Cerebellar nuclear complex (tissue), 1 donor: ENCODE measurements at places on chromosomes 7 and 10.

GRCh38 chr7:140005341-140005740 is 57.4 kb downstream of the PARP12 start:
- no peak for DNase-seq

DNA sequence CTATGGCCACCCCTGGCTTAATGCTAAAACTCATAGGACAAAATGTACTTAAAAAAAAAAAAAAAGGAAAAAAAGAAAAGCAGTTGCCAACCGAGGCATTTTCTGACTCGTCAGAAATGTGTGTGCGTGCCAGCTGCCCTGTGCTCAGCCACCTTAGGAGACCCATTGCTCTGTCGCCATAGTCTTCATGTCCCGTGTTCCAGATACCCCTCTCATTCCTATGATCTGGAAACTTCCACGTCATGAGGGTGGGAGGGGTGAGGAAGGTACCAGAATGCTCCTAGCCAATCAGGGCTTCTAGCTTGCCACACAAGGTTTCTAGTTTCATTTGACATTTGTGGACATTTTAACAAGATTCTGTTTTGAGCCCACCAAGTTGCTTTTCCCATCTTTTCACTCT is 212.9 kb downstream of the TCF7L2 start:
- DNase-seq: no peak

DNA sequence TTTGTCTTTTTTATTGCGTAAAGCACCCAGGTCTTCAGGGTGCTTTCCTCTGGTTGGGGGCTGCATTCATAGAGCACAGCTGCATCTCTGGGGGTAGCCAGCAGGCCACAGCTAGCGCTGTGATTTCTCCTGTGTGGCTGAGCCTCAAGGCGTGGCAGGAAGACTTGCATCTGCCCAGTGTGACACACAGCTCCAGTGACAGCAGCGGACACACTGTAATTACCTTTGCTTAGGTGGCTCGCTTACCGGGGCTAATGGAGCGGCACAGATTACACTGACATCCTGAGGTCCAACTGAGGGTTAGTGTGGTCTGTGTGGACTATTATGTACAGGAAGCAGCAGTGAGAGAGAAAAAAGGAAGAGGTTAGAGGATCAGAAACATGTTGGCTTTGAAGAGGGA is 27.1 kb downstream of the ABCB4 start:
- no peak for DNase-seq

DNA sequence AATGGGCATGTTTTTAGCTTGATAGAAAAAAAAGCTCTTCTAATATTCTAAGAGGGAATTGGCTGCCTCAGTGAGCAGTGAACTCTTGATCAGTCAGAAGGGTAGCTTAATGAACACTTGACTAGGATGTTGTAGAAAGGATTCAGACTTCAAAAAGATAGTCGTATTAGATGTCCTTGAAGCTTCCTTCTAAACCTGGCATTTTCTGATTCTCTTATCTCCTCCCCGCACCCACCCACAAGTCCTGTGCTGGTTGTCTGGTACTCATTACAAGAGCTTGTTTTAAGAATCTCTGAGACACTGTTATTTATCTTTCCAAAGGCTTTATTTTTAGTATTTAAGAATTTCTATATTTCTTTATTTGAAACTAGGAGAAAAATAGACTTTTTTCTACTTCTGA is 7.4 kb upstream of the SMIM30 start:
- no peak for DNase-seq

- no peak for DNase-seq
Observed at GRCh38 chr10:80351220-80351619, 5.3 kb downstream of the DYDC1 start.

DNA sequence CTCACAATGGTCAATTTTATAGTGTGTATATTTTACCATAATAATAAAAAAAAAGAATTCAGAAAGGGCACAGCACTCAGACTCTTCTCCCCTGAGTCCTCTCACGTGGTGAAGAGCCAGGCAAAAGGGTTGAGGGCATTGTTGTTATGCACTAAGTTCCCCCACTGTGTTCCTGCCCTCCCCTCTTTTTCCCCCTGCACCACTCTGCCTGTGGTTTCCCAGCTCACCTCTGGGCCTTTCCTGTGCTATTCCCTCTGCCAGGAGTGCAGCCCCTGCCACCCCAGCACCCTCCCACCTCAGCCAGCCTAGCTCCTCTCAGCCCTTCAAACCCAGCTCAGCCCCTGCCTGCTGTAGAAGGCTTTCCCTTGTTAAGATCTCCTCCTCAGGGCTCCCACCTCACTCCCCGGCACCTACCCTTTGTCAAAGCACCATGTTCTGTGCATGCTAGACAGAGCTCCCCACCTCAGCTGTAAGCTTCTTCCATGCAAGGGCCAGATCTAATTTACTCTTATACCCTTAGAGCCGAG is 108.5 kb downstream of the KCNMA1 start:
- DNase-seq: no peak

GRCh38 chr7:87452279-87452678 is 23.2 kb downstream of the ABCB4 start:
- DNase-seq: no peak

DNA sequence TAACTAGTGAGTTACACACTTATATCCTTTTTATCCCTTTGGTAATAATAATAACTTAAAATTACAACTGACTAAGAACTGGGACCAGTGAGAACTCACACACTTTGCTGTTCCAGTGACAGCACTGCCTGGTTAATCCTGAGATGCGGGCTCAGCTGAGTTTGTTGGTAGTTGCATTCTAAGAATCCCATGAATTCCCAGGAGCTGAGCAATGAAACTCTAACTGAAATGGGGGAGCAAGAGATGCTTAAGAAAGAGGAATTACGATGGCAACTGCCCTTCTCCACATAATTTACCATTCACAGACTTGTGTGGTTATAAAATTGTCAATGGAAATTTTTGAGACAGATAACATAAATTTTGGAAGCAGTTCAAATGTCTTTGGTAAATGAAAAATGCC is 659.4 kb downstream of the MAGI2 start:
- no peak for DNase-seq

DNA sequence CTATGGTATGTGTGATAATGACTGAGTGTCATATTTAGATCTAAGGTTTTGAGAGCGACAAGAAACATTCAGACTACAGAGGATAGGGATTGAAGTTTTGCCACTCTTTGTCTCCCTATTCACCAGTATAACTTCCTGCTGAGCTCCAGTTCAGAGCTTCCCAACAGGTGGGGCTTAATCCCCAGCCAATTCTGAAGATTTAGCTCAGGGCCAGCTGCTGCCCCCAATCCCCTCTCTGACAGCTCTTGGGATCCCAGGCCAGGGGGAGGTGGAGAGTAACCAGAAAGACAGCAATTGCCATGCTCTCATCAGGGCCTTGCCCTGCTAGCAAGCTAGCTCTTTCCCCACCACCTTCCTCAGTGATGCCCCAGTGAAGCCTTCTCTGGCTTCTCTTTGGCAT is 57.8 kb downstream of the TRIL start:
- no peak for DNase-seq

- no peak for DNase-seq
Observed at GRCh38 chr10:68597407-68597806, 37.3 kb downstream of the TET1 start.

DNA sequence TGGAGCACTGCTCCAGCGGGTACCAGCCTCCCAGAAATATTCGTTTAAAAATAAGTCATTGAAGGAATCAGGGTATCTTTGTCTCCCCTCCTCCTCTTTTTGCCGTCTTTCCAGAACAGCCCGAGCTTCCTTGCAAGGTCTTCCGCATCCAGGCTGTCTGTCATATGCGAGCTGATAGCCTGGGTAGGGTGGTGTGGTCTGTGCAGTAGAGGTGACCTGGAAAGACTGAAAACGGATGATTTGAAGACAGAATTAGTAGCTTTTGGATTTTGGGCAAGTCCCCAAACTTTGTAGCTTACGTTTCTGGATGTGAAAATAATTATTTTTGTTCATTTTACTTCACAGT is 480 bp downstream of the VPS50 start:
- DNase-seq: no peak

DNA sequence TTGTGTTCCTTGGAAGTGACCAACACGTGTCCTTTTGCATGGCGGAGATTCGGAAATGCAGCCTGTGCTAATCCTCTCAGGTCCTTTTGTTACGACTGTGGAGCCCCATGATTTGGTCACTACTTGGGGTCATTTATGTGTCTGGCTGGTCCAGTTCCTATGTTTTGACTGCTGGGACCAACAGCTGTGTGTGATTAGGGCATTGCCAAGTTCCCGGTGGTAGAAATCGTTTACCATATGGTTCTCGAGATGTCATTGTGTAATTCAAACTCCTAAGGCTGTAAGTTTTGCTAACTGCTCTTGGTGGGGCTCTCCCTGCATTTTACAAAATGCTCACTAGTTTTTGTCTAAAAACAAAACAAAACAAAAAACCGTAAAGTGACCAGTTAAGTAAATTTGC is 62.0 kb downstream of the CCNY start:
- DNase-seq: no peak

DNA sequence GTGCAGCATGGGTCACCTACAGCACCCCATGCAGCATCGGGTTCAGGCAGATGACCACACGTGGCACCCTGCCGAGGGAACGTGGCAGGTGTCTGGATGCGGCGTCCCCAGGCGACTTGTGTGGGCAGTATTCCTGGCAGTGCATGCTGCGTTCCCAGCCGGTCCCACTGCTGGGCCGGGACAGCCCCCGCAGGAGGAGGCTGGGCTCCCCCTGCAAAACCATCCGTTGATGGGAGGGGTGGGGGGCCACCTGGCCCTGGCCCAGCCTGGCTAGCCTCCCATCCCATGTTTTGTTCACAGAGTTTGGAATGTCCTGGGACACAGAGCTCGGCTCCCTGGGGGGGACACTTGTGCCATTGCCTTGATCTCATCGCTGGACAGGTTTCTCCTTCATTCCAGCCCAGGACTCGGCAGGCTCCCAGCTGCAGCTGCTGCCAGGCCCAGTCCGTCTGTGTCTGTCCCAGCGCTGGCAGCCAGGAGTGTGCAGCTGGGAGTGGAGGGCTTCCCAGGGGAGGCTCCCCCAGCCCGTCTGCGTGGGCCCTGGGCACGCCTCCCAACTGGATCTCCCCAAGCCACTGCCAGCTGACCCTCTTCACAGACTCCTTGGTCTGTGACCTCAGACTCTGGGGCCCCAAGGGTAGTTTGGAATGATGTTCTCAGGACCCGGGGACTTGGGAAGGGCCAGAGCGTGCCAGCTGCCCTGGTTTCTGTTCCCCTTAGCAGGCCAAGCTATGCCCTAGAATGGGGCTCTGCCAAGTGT is 32.6 kb downstream of the TMEM270 start:
- no peak for DNase-seq

- DNase-seq: no peak
Observed at GRCh38 chr10:68501691-68502090, 25.6 kb downstream of the SLC25A16 start.

- DNase-seq: no peak
Observed at GRCh38 chr10:133229265-133230043, 563 bp upstream of the UTF1 start.

DNA sequence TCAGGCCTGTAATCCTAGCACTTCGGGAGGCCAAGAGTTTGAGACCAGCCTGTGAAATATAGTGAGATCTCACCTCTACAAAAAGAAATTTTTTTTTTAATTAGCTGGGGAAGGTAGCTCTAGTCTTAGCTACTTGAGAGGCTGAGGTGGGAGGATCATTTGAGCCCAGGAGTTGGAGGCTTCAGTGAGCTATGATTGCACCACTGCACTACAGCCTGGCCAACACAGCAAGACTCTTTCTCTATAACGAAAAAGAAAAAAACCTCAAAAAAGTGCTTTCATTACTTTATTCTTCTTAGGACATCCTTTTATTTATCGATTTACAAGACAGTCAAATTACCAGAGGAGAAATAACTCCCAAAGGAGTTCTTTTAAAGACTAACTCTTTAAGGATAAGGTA is 49.4 kb upstream of the EXOC4 start:
- DNase-seq: no peak

DNA sequence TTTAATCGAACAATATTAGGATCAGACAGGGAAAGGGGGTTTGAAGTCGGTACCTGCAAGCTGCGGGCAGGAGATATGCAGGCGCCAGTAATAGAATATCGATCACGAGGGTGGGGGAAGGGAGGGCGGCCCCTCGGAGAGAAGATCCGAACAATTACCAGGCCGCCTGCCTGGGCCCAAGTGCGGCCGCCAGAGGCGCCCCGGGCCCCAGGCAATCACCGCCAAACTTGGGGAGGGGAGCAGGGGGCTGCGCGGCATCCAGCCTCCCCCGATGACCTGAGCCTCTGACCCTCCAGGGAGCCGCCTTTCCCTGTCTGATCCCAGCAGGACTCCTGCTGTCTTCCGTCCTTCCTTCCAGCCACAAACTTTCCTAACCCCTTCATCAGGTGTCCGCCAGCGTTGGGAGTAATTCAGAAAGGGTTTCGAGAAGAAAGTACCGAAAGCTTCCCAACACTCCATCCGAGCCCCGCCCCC is 1.1 kb downstream of the NKX1-2 start:
- DNase-seq: no peak

- DNase-seq: no peak
Observed at GRCh38 chr10:46223626-46224413, 63.0 kb upstream of the ANTXRL start.

- no peak for DNase-seq
Observed at GRCh38 chr7:65827366-65827765, 45.5 kb upstream of the VKORC1L1 start.

DNA sequence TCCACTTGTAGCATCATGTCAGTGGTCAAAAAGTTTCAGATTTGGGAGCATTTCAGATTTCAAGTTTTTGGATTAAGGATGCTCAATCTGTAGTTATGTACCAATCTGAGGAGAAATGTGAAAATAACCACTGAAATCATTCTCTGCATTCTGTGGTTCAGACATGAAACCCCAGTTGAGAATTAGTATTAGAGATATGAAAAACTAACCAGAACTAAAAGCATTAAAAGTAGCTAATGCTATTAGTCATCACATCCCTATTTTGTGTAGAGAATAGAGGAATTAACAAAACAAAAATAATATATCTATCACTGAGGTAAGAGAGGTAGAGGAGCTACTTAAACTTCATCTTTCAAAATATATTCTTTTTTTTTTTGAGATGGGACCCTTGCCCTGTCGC is 28.0 kb downstream of the MICU1 start:
- no peak for DNase-seq

GRCh38 chr10:12690525-12691126 is 310.9 kb downstream of the CCDC3 start:
- DNase-seq: no peak

- no peak for DNase-seq
Observed at GRCh38 chr10:8767591-8767990, 713.1 kb downstream of the GATA3 start.

- DNase-seq: no peak
Observed at GRCh38 chr10:93567277-93568104, 1.0 kb downstream of the FFAR4 start.

- no peak for DNase-seq
Observed at GRCh38 chr10:132856869-132857524, 71.0 kb upstream of the NKX6-2 start.

- no peak for DNase-seq
Observed at GRCh38 chr10:116465546-116465945, 37.9 kb downstream of the PNLIPRP3 start.
